ENCODE measurements at places on chromosomes 7 and 10.

GRCh38 chr10:112258407-112258806 lies 24.8 kb upstream of the TECTB start:
- DNase-seq, result no peak

- no peak for DNase-seq
Observed at GRCh38 chr7:142412551-142413193, 154.8 kb upstream of the PRSS58 start.

DNA sequence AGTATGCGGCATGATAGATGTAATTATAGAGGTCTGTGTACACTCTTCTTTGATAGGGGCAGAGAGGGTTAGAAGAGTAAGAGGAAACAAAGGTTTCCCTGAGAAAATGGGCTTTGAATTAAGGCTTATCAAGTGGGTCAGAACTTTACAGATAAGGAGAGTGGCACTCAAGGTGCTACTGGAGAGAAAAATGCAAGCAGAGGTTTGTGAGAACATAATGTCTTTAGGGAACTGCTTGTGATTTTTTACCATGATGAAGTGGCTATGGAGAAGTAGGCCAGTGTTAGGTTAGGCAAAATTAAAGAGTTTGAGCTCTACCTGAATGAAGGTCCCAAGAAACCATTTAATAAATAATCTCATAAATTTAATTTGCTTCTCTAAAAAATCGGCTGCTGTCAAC lies 14.3 kb downstream of the STARD3NL start:
- no peak for DNase-seq

GRCh38 chr7:26374647-26375373 lies 83.1 kb downstream of the SNX10 start:
- DNase-seq, result no peak

DNA sequence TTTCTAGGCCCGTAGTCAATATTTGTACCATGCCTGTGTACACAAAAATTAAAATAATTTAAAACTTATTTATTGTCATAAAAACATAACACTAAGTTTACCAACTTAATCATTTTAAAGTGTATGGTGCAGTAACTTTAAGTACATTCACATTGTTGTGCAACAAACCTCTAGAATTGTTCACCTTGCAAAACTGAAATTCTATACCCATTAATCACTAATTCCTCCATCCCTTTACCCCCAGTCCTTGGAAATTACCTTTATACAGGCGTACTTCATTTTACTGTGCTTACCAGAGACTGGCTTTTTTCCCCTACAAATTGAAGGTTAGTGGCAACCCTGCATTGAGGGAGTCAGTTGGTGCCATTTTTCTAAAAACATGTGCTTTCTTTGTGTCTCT lies 6.3 kb upstream of the DYNC1I1 start:
- DNase-seq, result no peak

DNA sequence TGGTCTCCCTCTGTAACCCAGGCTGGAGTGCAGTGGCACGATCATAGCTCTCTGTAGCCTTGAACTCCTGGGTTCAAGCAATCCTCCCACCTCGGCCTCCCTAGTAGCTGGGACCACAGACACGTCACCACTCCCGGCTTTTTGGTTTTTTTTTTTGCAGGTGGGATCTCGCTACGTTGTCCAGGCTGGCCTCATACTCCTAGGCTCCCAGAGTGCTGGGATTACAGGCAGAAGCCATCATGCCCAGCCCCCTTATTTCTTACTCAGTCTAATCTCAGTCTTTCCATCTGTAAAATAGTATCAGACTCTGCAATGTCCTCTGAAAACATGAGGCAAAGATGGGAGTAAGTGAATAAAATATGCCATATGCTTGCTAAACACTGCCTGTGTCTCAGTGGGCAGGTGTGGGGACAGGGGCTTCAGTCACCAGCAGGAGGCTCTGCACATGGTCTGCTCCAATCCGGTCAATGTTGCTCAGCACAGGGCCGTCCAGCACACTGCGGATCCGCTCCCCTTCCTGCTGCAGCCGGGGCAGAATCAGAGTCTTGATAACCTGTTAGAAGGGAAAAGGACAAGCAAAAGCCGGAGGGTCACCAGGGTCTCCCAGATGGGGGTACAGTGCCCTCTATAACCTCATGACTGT lies 8.2 kb downstream of the AP4M1 start:
- DNase-seq, result no peak

DNA sequence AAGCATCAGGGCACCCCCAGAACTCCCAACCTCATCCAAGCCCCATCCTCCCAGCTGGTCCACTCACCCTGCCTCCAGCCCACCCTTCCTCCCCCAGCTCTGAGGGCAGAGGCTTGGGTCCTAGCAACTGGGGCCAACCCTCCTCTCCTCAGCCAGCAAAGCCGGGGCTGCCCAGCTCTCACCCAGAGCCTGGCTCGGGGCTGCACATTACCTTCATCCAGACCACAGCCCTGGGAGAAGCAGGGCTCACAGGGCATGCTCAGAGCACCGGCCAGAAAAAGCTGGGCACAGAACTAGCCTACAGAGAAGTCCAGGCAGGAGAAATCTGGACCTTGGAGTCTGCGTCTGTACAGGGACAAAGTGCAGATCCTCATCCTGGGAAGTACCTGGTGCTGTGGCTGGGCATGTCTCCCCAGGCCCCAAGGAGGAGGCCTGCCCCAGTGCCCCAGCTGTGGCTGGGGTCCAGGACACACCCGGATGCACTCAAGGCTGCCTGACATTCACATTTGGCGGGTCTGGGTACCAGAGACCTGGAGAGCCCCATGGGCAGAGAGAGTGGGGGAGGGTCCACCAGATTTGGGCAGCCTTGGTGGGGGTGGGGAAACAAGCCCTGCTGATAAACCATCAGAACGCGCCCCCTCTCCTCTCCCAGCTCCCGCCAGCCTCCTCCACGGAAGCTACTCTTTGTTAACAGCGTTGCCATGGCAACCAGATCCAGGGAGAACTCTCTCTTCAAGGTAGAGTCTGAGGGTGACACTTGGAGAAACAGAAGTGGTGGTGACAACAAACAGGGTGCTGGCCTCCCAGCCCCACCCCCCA lies 5.1 kb downstream of the RASGEF1A start:
- no peak for DNase-seq

DNA sequence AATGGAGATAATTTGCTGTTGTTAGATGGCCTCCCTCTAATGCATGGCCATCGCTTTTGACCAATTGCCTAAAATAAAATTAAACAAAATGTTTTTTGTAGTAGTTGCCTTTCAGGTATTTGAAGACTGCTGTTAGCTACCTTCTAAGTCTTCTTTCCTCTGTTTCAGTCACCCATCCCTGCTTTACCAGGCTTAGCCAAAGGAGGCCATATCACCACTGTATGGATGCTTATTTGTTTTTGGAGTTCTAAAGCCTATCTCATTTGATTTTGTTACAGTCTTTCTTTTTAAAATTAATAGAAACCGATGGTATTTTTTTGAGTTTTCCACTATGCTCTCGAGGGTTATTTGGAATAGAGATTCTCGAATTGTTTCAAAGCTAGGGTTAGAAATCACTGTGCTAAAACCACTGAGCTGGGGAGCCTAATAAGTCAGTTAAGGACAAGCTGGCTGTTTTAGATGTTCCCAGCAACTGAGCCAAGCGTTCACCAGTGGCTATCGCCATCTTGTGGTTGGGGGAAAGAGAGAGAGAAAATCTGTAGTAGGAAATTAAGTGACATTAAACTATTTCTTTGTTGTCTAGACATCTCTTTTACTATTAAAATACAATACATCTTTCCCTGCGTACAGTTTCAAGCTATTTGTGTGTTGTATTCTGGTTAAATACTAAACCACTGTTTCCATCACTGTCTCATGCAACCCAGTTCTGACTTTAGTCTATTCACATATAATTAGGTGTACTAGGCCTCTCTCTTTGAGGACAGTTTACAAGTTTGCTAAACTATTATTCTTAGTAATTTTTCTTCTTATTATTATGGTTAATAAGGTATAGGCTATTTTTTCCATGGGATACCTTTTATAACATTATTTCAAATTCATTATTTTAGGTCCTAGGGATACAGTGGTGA lies 52.2 kb downstream of the GPR158 start:
- no peak for DNase-seq

GRCh38 chr7:131110297-131111080 lies 217.2 kb upstream of the MKLN1 start:
- DNase-seq, result no peak

DNA sequence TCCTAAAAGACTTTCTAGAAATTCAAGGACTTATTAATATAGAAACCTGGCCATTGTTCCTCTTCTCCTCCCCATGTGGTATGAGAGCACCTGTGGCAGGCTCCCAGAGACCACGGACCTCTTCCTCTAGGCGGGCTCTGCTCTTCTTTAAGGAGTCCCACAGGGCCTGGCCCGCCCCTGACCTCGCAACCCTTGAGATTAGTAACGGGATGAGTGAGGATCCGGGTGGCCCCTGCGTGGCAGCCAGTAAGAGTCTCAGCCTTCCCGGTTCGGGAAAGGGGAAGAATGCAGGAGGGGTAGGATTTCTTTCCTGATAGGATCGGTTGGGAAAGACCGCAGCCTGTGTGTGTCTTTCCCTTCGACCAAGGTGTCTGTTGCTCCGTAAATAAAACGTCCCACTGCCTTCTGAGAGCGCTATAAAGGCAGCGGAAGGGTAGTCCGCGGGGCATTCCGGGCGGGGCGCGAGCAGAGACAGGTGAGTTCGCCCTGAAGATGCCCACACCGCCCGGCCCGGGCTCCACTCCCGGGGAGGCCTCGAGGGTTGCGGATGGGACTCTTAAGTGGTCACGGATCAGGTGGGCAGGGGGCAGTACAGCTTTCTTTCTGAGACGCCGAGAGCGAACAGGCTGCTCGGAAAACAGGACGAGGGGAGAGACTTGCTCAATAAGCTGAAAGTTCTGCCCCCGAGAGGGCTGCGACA lies at the start of gene SLC26A4:
TSS of gene SLC26A4 (plus strand) at position 448 of the 700 bp plus-strand sequence. CDS start 814 bp downstream, outside the sequence.
- no peak for DNase-seq

- DNase-seq, result no peak
Observed at GRCh38 chr10:34475274-34475646, 339.8 kb downstream of the PARD3 start.

GRCh38 chr7:73668886-73669230 lies 1.2 kb downstream of the VPS37D start:
- DNase-seq, result no peak

DNA sequence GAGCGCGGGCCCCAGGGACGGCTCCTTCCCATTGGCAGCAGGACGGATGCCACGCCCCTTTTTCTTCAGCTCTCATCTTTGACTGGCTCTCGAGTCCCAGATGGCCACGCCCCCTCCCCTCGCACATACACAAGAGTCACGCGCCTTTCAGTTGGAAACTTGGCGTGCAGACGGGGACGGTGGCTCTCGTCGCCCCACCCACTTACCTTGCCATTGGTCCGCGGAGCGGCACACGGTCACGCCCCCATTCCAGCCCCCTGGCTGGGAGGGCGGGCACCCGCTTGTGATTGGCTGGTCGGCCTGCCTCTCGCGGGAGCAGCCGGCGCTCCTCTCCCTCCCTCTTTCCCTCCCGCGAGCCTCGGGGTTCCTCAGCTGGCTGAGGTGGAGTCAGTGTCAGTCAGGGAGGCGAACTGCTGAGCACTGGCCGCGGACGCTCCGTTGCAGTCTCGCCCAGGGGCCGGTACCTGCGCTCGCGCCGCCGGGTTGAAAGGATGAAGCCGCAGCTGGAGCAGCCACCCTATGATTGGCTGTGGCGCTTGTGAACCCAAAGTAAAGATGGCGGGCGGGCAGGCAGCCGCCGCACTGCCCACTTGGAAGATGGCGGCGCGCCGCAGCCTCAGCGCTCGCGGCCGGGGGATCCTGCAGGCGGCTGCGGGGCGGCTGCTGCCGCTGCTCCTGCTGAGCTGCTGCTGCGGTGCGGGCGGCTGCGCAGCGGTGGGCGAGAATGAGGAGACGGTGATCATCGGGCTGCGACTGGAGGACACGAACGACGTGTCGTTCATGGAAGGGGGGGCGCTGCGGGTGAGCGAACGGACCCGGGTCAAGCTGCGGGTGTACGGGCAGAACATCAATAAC lies at the start of gene CNNM2:
TSS of gene CNNM2 (plus strand) at position 333 of the 855 bp plus-strand sequence. CDS start at position 520, 187 bp downstream.
- peak; percentile 100 for DNase-seq

DNA sequence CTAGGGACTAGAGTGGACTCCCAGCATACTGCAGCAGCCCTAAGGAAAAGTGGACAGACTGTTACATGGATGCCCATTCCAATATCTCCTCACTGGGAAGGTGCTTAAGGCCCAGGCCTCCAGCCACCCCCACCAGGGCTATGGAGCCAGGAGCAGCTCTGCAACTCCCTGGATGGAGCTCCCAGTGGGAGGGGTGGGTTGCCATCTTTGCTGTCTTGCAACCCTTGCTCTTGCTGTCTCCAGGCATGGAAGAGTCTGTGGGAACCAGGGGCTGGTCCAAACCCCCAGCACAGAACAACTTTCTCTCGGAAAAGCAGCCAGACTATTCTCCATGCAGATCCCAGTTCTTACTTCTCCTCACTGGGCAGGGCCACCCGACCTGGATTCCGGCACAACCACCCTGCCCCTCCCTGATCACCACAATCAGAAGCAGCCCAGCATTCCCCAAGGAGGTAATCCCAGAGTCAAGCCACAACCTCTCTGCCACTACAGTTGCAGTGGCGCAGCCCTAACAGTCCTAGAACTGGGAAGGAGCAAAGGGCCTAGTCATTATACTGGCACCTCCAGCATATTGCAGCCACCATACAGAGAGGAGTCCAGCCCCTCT lies 41.8 kb upstream of the ZNF488 start:
- no peak for DNase-seq

GRCh38 chr10:93412801-93413200 lies 69.3 kb downstream of the MYOF start:
- no peak for DNase-seq

DNA sequence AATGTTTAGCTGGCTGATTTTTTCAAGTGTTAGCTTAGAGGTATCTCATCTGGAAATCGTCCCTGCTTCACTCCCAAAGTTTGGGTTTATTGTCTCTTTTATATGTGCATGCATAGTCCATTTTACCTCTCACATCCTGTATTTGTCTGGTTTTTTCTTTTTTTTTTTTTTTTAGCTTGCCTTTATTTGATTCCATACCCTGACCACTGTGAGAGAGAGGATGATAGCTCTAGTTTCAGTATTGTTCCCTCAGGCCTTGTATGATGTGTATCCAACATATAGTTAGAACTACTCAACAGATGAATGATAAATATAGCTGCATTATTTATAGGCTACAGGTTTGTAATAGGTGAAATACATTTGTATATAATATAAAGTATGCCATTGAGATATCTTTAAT lies 29.9 kb downstream of the PCGF5 start:
- DNase-seq, result no peak

DNA sequence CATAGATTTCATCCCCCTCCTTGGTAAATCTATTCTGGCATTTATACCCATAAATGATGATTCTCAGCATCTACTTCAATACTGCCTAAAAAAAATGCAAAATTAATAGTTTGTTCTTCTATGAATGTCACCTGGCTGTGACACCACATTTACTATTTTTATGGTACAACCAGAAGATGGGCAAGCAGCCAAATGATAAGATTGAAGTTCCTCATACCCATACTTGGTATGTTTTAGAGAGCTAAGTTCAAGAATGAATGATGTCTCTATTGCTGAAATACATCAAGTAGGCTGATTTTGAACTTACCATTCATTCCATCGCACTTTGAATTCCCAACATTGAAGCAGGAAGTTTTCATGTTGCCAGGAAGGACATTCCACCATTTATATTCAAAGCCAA lies 134.2 kb downstream of the ELAPOR2 start:
- DNase-seq, result no peak
